Myocyte (in vitro differentiated cells): ENCODE measurements at places on chromosomes 7 and 10.

DNA sequence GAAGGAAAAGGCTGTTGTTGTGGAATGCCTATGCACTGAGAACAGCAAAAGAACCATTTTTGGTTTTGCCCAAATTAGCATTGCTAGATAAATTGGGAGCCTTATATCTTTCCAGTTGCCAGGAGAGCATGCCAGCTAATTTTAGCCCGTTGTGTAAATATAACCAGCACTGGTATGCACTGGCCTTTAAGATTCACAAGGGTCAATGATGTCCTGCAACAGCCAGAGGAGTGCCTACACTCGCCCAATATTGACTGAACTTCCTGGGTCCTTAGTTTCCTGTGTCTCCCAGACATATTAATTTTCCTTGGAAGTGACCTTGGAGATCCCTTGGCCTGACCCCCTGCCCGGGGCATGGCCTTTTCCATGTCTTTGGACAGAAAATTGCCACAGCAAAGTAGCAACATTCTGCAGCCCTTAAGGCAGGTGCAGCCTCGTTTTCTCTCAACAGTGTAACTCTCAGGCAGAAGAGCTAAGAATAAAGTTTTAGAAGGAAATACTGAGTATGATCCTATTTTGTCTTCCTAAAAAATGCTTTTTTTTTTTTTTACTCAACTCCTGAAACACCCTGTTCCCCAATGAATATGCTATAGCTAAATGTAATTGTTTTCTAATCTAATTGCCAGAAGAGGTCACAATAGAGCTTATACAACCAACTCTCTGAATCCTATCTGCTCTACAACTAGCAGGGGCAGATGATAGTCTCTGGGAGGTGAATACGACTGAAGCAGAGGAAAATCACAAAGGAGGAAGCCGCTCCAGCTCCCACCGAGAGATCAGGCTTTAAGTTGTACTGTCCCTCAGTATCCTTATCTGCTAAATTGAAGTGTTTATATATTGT lies 131.9 kb upstream of the PCGF5 start:
- peak; percentile 49 for DNase-seq

- DNase-seq: no peak
Observed at GRCh38 chr10:29756451-29756850, 121.7 kb upstream of the SVIL start.

GRCh38 chr10:132506711-132507408 lies 30.7 kb upstream of the INPP5A start:
- DNase-seq: peak; percentile 56

GRCh38 chr7:129471402-129471827 lies 30.9 kb upstream of the SMKR1 start:
- DNase-seq: no peak

DNA sequence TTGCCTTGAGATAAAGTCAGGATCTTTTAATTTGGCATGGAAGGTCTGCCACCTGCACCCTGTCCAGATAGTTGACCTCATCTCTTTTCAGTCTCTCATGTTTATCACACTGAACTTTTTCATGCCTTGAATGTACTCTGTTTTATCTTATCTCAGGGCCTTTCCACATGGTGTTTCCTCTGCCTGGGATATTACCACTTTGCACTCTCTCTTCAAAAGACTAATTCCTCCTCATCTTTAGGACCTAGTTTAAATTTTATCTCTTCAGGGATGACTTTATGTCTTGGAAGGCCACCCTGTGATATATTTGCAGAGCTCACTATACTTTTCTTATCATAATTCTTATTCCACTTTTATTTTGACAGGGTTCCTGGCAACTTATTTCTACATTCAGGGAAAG lies 150.0 kb downstream of the DNAJB9 start:
- DNase-seq: no peak

DNA sequence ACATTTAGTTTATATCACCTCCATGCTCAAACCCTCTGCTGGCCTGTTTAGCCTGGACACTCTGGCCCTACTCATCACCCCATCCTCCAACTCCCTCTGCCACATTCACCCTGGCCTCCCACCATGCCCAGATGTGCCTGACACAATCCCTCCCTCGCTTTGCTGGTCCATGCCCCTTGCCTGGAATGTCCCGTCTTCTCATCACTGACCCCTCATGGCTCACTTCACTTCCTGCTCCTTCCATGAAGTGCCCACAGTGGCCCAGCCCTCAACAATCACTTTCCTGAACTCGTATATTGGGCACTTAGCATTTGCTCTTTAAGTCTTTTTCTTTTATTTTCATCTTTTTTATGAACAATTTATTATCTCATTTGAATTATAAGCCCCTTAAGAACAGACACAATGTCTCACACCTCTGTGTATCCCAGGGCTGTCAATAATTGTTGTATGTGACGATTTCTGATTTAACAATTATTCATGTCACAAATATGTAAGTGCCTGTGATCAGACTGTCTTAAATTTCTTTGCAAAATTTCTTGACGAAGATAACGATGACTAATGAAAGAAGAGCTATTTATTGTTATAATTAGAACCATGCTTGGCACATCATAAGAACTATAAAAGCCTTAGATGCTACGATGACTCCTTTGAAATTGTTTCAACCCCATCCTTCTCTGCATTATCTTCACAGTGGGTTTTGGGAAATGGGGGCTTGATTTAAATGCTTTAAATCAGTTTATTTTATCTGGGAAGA lies 209.9 kb upstream of the YAE1 start:
- no peak for DNase-seq

DNA sequence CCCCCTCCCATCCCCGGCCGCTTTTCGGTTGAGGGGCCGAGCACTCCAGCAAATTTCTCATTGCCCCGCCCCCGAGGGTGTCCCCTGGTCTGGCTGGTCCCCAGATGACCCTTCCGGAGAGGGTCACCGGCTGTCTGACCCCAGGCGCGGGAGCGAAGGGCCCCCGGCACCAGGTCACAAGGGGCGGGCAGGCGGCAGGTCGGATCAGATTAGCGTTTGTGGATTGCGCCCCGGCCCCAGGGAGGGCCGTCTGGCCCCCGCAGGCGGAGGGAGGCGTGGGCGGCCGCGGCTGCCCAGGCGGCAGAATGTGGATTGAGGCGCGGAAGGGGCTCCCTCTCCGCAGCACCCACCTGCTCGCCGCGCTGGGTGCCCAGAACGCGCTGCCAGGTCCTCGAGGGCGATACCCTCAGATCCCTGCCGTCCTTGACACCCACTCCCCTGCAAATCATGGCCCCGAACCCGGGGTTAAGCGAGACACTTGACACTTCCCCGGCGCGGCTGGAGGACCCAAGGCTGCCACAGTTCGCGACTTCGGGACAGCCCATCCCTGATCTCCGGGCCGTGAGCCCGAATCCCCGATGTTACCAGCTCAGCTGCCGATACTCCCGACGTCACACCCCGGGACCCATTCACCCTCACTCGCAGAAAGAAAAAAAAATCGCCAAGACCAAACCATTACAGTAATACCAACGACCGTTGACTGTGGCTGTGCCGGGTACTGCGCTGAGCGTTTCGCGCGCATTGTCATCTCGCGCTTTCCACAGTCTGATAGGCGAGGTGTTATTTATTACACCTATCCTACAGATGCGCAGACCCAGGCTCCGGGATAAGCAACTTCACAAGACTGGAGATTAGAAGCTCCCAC lies 953 bp downstream of the NODAL start:
- no peak for DNase-seq
